ENCODE measurements at places on chromosomes 13 and 19. TPM values are rescaled to one million over a fixed set of nuclear protein-coding genes. Genes with fewer than 3 reads are reported as not detected.

DNA sequence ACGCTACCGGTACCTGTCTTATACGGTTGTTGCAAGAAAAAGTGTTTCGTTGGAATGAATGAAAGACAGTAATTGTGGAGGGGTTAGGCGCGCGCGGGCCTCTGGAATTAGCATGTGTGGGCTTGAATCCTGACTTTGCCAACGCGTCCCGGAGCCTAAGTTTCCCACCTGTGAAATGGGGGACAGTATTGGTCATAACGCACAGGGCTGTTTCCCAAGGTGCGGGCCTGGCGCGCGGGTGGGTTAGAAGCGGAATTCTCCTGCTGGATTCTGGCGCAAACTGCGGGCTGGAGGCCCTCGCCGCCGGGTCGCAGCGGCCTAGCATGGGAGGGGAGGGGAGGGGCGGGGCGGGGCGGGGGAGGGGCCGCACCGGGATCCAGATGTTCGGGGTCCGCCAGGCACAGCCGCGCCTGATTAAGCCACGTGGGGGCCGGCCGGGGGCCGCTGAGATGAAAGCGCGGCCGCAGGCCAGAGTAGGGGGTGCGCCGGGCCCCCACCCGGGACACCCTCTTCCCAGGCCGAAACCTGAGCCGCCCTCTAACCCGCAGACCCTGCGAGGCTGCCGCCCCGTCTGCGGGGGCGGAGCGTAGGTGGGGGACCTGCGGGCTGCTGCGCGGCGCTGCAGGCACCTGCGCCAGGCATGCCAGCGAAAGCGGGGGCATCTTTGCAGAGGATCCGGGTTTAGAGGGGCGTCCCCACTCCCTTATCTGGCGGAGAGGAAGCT, 1.2 kb upstream of the TMEM59L start:
- H3K4me3 ChIP-seq = no peak overlapping the region
- H3K36me3 ChIP-seq = no peaks in the 10 kb centered on the region
- no peaks in the 10 kb centered on the region for H3K27me3 ChIP-seq
- H3K4me1 ChIP-seq = peaks cover 38% of the 10 kb centered on the region
- no peak overlapping the region for H3K27ac ChIP-seq
- peak; percentile 63 for DNase-seq

GRCh38 chr13:85738696-85739320, 60.4 kb downstream of the SLITRK6 start:
- H3K36me3 ChIP-seq = no peaks in the 10 kb centered on the region
- H3K27ac ChIP-seq = no peak overlapping the region
- no peaks in the 10 kb centered on the region for H3K27me3 ChIP-seq
- DNase-seq = no peak
- H3K4me3 ChIP-seq = no peak overlapping the region

- peaks cover 45% of the 10 kb centered on the region for H3K27me3 ChIP-seq
- no peak overlapping the region for H3K27ac ChIP-seq
- peaks cover 17% of the 10 kb centered on the region for H3K4me1 ChIP-seq
- no peak for DNase-seq
Measured at GRCh38 chr13:111116856-111117255, 1.7 kb downstream of the ARHGEF7 start.

GRCh38 chr19:58117841-58118575, 20.0 kb upstream of the ZSCAN18 start:
- H3K36me3 ChIP-seq = no peaks in the 10 kb centered on the region
- H3K27me3 ChIP-seq = no peaks in the 10 kb centered on the region
- H3K27ac ChIP-seq = no peak overlapping the region
- no peaks in the 10 kb centered on the region for H3K4me1 ChIP-seq

Gene SIGLEC8
- not detected for total RNA-seq

Gene CD209
- total RNA-seq = not detected

GRCh38 chr13:98962901-98963590, 14.8 kb downstream of the DOCK9 start:
- H3K27ac ChIP-seq = no peak overlapping the region
- H3K36me3 ChIP-seq = no peaks in the 10 kb centered on the region
- DNase-seq = no peak
- H3K27me3 ChIP-seq = no peaks in the 10 kb centered on the region
- H3K4me1 ChIP-seq = no peaks in the 10 kb centered on the region
- H3K4me3 ChIP-seq = no peak overlapping the region

- no peaks in the 10 kb centered on the region for H3K27me3 ChIP-seq
- DNase-seq = no peak
- no peaks in the 10 kb centered on the region for H3K36me3 ChIP-seq
- H3K4me1 ChIP-seq = peaks cover 42% of the 10 kb centered on the region
- no peak overlapping the region for H3K27ac ChIP-seq
- no peak overlapping the region for H3K4me3 ChIP-seq
Measured at GRCh38 chr19:44725684-44726083, 22.8 kb upstream of the BCL3 start.

GRCh38 chr19:14146789-14147216, 10.4 kb upstream of the ASF1B start:
- no peaks in the 10 kb centered on the region for H3K36me3 ChIP-seq
- DNase-seq = no peak
- peaks cover 19% of the 10 kb centered on the region for H3K4me1 ChIP-seq
- no peaks in the 10 kb centered on the region for H3K27me3 ChIP-seq

Gene U2AF2
- total RNA-seq = 275 TPM

GRCh38 chr13:90331974-90332373, 1015.5 kb upstream of the MIR17HG start:
- no peak for DNase-seq
- no peak overlapping the region for H3K27ac ChIP-seq
- H3K4me1 ChIP-seq = no peaks in the 10 kb centered on the region
- H3K4me3 ChIP-seq = no peak overlapping the region
- no peaks in the 10 kb centered on the region for H3K27me3 ChIP-seq

All from B cell (primary cell).